GM12892 (cell line): ENCODE measurements at places on chromosomes 2 and 18.

DNA sequence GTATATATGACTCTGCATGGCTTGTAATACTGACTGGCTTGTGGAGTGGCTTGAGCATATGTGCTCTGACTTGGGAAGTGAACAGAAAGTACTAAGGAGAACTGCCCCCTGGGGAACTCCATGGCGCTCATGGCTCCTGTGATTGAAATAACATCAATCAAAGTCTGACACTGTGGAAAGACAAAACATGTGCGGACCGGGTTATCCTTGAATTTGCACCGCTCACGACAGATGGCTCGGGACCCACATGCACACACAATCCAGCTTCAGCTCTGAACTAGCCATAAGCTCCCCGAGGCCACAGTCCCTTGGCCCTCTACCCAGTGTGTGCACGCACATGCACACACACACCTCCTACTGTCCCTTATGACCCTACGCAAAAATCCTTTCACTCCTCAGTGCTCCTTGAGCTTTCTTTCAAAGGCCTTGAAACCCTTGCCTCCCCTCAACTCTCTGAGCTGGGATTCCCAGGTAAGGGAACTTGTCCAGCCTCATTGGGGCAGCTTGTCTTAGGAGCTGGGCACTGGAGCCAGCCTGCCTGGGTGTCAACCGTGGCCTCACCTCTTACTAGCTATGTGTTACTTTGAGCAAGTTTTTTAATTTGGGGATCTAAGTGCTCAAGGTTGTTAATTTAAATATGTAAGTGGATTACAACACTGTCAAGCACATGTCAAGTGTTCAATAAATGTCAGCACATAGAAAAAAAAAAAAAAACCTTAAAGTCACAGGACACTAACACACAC, 43.6 kb downstream of the MRPS5 start:
- DNase-seq, result no peak

GRCh38 chr2:10434886-10435819, 13.0 kb downstream of the ODC1 start:
- DNase-seq, result peak; percentile 86

DNA sequence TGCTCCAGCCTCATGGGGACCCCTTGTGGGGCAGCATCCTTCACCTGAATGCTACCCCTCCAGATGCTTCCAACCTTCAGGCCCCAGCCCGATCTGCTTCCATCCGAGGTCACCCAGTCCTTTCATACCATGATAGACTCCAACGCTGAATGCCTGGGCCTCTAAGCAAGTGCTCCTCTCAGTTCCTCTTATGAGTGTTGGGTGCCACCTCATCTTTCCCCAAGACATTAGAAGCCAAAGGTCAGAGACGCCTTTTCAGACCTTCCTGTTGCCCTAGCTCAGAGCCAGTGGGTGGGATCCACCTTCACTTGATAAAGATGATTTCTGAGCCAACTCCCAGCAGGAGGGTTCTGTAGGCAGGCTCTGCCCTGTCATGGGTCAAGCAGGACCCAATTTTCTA, 174.5 kb upstream of the MGAT5 start:
- DNase-seq, result peak; percentile 17

DNA sequence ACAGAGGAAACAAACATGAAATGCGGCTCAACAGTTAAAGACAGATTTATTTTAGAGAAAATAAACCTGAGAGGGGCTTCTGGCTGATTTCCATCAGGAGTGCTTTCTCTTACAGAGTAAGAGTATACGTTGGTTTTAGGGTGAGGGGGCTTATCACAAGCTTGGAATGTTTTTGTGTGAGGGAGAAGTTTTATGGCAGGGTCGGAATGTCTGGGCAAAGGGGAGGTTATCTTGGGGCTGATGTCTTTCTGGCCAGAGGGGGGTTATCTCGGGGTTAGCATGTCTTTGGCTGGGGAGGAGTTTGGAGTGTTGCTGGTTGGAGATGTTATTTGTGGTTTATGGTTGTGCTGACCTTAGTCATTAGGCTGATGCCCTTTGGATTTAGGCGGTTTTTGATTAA, 22.1 kb downstream of the PTRHD1 start:
- no peak for DNase-seq

DNA sequence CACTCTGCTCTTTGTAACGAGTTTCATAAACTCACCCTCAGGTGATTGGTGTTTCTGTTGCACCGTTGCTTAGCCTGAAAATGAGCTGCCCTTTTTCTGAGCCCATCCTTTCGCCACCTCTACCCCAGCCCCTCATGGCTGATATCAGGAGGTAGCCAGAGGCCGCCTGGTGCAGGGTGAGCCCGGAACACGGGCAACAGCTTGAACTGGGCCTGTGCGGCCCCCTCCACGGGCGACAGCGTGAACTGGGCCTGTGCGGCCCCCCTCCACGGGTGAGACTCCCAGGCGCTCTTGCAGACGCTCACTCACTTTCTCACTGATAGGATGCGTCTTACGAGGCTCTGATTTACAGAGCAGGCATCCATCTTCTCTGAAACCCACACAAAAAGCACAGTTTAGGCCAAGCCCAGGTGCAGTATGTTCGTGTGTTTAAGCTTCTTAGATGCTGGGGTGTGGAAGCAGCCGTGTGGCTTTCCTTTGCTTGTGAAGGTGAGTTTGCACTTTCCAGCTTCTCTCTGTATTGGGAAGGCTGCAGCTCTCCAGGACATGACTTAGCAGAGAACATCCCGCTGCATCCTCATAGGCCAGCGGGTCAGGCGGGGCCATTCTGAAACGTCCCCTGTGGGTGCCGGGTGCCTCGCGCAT, 83.5 kb downstream of the NFATC1 start:
- no peak for DNase-seq

- no peak for DNase-seq
These were observed 6.3 kb upstream of the KCNK3 start for GRCh38 chr2:26685989-26686839.

GRCh38 chr2:10659898-10660568, 29.7 kb downstream of the NOL10 start:
- DNase-seq, result no peak

DNA sequence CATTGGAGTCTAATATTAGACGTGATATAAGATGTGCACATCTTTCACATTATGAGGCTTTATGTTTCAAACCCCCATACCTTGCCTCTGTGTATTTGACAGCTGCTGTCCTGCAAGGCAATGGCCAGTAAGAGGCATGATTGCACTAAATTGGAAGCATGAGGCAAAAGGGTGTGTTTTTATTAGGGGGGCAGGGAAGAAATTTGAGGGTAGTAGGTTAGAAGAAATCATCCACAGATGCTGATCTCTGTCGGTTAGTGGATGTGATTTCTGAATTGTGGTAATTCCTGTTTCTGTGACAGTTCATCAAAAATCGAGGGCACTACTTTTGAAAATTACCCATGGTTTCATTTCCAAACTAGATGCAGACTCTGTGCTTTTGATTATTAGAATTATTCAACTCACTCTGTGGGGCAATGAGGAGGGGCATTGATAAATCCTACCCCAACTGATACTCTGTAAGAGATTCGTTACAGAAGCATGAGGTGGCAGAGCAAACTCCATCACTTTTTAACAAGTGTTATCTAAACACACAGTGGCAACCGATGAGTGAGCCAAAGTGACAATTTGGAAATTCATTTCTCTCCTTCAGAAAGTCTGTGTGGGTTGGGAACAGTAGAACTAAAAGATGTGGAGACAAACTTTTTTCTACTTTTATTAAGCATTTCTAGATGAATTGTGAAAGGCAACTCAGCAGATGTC, 453.0 kb downstream of the ARHGAP15 start:
- DNase-seq, result no peak

- DNase-seq, result no peak
These were observed 370.9 kb upstream of the ZEB2 start for GRCh38 chr2:144890828-144891227.

- DNase-seq, result no peak
These were observed 4.6 kb downstream of the MAP3K20 start for GRCh38 chr2:173079973-173080860.

DNA sequence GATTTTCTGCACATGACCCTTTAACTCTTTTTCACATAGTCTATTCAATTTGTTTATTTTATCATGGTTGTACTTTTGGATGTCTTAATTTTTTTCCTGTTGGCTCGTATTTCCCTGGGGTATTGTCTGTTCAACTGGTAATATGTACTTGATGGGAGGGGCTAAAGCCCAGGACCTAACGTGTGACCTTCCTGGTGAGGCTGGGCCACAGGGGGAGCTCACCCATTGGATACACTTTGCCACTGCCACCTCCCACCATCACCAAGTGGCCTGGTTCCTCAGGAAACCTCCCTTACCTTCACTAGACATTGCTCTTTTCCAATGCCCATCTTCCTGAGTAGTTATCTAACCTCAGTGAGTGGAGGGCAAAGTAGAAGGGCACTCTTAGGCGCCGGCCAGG, 143.9 kb upstream of the LTBP1 start:
- DNase-seq, result no peak

GRCh38 chr2:221104361-221104811, 467.7 kb downstream of the EPHA4 start:
- no peak for DNase-seq

GRCh38 chr18:46407486-46408166, 249.4 kb downstream of the LOXHD1 start:
- no peak for DNase-seq

- no peak for DNase-seq
These were observed 30.6 kb downstream of the SOWAHC start for GRCh38 chr2:109644571-109645275.

DNA sequence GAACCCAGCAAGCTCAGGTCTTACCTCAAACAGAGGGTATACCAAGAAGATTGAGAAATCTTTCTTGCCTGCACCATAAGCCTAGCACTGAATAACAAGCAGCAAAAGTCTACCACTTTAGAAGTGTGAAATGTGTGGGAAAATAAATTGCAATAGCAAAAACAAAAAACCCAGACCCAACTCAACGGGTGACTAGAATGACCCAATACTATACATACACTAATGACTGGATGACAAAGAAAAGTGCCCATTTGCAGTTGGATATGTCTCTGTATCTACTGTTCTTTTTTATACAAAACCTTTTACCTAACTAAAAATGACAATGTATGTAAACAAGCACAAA, 950.6 kb downstream of the TRIB2 start:
- no peak for DNase-seq
